ENCODE measurements at places on chromosomes 5 and 9.

DNA sequence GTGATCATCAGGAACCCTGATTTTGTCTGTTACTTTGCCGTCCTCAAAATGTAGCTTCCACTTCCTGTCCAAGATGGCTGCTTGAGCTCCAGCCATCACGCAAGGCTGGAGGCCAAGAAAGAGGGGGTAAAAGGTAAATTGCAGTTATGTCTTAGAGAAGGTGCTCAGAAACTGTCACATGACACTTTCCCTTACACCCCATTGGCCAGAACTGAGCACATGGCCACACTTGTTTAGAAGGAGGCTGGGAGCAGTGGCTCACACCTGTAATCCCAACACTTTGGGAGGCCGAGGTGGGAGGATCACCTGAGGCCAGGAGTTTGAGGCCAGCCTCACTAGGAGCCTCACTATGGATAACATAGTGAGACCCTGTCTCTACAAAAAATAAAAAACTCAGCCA lies 140.9 kb downstream of the RGS3 start:
- DNase-seq, result no peak

GRCh38 chr9:94860678-94861588 lies 134.4 kb downstream of the AOPEP start:
- peak; percentile 43 for DNase-seq

DNA sequence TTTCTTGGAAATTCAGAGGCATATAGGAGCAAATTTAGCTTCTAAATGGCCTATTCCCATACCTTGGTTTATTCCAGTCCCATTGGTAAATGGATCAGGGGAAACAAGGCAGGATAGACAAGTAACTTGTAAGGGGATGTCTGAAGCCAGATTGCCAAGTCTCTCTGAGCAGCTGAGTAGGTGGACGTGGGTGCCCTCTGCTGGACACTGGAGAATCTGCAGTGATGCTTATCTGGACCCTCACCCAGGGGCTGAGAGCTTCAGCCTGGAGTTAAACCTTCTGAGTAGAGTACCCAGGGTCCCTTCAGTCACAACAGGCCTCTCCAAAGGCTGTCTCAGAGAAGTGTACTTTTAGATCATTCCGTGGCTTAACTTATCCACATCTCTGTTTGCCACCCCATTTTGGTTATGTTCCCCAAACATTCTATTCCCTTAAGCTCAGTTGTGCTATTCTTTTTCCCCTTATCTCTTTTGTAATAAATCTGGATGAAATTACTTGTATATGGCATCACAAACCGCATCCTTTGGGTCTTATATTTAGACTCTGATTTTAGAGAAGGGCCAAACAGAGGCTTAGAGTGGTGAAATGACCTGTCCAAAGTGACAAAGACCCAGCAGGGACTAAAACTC lies 218.3 kb upstream of the GLRA1 start:
- DNase-seq, result peak; percentile 51

DNA sequence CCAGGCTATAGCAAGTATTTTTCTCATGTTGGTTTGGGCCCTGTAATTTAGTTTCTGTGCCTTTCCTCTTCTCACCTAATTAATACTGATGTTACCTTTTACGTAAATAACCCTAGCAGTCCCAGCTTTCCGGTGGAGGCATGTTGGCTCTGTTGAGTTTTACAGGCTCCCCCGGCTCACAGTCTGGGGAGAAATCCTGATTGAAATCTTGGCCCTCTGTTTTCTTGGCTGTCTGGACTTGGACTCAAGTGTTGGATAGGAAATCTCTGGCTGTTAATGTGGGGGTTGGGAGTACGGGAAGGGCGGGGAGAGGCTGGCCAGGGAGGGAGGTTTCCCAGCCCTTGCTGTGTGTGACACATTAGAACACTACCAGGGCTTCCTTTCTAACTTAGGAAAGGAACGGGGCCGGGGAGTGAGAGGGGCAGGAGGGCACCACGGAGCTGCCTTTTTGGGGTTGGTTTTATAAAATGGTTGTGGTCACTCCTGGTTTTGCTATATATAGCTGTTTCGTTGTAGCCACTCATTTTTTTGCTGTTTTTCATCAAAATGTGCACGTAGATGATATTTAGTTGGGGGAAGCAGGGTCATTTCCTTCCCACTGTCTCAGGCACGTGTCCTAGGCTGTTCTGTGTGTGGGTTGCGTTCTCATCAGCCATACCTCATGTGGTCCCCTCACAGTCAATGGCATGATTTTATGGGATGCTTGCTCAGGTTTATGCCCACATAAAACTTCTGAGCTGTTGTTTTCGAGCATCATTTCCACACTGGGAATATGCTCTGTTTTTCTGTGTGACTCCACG lies 11.0 kb downstream of the TRIO start:
- DNase-seq, result no peak

- DNase-seq, result no peak
Observed at GRCh38 chr9:78028926-78029325, 2.7 kb downstream of the GNAQ start.

DNA sequence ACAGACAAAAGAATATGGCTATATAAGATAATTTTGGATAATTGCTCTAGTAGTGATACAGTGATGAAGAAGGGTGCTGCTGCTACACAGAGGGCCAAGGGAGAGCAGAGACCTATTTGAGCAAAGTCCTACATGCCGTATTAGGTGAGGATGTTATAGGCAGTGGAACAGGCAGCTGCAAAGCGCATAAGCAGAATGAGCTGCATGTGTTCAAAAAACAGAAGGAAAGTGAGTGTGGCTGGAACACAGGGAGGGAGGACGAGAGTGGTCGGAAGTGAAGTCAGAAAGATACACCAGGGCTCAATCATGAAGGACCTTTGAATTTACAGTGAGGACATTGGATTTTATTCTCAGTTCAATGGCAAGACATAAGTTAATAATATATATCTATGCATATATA lies 35.4 kb downstream of the ITGA2 start:
- no peak for DNase-seq

- peak; percentile 8 for DNase-seq
Observed at GRCh38 chr5:40679913-40680681, at the start of gene PTGER4. Gene PTGER4 (plus strand): TSS chr5:40679915. CDS start chr5:40680994, 1,079 bp downstream.

GRCh38 chr5:125525356-125525755 lies 778.9 kb upstream of the ZNF608 start:
- no peak for DNase-seq

DNA sequence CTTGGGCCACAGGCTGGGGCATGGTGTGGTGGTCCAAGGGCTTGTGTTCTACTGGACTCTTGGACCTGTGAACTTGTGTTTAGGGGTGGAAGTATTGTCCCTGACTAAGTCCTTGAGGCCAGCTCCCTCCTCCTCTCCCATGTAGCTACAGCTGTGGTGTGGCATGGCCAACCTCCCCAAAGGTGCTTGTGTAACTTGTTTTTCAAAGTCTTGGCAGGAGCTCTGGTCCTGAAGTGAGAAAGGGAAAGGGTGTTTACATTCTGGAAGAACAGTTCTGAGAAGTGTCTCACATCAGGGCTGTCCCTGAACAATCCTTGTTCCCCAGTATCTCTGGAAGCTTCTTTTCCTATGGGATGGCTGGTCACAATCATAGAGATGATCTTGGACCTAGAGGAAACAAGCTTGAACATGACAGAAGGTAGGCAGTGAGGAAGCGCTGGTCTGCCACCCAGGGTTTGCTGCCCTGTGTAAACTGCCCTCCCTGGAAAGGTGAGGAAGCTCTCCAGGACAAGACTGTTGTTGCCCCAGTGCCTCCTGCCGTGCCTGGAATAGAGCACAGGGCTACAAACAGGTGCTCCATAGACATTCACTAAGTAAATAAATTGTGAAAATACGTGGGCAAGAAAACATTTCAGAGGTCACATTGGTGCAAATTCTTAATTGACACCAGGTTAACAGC lies 64.6 kb upstream of the KLF9 start:
- DNase-seq, result no peak

- DNase-seq, result no peak
Observed at GRCh38 chr5:157550663-157551062, 24.9 kb downstream of the ADAM19 start.

GRCh38 chr9:82458296-82458695 lies 469.7 kb downstream of the SPATA31D1 start:
- no peak for DNase-seq

DNA sequence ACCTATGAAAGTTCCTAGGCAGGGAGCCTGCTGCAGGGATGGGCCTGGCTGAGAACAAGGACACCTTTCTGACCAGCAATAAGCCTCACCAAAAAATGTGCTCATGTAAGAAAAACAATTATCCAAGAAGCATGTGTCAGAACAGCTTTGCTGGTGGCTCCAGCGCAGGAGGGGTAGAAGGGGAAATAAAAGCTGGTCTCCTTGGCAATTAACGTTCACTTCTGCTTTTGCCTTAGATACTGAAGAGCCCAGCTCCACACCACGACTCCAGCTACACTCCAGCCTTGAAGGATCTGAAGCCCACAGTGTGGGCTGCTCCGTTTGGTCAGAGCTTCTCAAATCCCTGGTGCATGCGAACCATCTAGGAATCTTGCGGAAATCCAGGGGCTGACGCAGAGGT lies 107.6 kb upstream of the PHYKPL start:
- no peak for DNase-seq

GRCh38 chr5:109837231-109837861 lies 147.6 kb downstream of the MAN2A1 start:
- no peak for DNase-seq

GRCh38 chr5:143812085-143812705 lies at the start of gene HMHB1:
Gene HMHB1 (plus strand): TSS chr5:143812161.
- no peak for DNase-seq

GRCh38 chr5:173211284-173211683 lies 23.7 kb downstream of the NKX2-5 start:
- no peak for DNase-seq

DNA sequence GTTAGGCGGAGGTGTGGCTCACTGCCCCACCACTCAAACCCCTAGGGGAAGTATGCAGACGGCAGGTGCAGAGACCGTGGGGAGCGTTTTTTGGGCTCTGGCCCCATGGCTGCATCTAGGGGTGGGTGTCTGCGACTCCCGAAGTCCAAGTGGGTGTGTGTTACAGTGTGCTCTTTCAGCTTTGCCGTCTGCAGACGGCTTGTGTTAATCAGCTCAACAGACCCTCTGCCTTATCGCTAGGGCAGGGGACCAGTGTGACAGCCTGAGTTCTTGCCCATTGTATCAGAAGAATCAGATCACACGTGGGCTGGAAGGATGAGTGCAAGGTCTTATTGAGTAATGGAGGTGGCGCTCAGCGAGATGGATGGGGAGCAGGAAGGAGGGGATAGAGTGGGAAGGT lies 162.8 kb downstream of the ENC1 start:
- no peak for DNase-seq

- DNase-seq, result no peak
Observed at GRCh38 chr5:61412361-61412760, 80.3 kb downstream of the ZSWIM6 start.

DNA sequence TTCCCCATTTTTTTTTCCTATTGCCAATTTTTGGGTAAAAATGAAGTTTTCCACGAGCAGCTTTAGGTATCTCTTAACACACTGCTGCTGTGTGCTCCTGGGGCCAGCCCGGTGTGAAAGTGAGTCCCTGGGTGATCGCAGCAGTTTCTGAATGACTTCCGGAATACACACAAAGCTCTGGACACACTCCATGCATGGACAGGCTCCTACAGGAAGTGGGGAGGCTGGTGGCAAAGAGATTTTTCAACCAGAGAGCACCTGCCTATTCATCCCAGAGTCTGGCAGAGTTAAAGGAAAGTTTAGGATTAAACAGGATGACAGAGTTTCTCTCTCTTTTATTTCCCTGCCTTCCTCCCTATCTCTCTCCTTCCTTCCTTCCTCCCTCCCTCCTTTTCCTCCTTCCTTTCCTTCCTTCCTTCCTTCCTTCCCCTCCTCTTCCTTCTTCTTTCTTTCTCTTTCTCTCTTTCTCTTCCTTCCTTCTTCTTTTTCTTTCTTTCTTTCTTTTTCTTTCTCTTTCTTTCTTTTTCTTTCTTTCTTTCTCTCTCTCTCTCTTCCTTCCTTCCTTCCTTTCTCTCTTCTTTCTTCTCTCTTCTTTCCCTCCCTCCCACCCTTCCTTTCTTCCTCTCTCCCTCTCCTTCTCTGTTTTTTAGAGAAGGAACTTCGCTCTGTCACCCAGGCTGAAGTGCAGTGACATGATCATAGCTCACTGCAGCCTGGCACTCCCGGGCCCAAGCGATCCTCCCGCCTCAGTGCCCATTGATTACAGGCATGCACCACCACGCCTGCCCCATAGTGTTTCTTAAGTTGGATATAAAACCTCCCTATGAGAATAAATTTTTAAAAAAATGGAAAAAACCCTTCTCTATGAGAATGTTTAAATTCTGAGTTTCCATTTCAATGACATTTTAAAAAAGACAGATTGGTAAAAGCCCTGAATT lies 38.7 kb upstream of the UBTD2 start:
- DNase-seq, result no peak

- no peak for DNase-seq
Observed at GRCh38 chr5:77669677-77670076, 31.2 kb upstream of the OTP start.

GRCh38 chr9:74887981-74888370 lies 255 bp upstream of the TRPM6 start:
- no peak for DNase-seq

GRCh38 chr9:38020151-38021076 lies 48.6 kb downstream of the SHB start:
- DNase-seq, result no peak

- DNase-seq, result no peak
Observed at GRCh38 chr9:72924154-72924790, 28.6 kb downstream of the ALDH1A1 start.

- DNase-seq, result no peak
Observed at GRCh38 chr5:174229068-174229467, 183.6 kb downstream of the NSG2 start.

- no peak for DNase-seq
Observed at GRCh38 chr9:133234577-133235322, 25.7 kb upstream of the OBP2B start.

DNA sequence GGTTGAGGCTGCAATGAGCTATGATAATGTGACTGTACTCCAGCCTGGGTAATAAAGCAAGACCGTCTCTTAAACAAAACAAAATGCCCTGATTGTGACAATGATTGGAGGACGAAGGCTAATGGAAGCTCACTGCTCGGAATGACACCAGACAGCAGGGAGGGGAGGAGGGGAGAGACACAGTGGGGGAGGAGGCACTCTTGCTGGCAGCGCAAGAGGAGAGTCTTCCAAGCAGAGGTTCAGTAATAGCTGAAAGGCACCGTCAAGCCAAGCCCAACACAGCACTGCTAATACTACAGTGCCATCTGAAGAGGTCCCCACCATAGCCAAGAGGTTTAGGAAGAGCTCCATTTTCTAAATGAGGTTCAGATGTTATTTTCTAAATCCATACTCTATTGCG lies 102.3 kb downstream of the GLDC start:
- DNase-seq, result no peak

DNA sequence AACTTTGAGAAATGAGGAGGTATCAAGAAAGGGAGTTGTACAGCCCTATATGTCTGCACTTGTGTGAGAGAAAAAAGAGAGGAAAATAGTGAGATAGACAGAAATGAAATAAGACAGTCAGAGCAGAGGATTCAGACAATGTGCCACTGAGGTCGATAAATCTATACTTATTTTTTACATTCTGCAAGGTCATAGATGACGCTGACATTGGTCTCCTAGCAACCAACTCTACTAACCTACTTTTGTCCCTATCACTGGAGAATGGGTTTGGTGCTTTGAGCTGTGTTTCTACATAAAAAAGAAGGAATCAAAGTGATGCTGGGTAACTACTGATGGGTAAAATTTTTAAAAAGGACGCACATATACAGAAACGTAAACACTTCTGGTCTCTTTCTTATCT lies 573.3 kb upstream of the RORB start:
- no peak for DNase-seq

- no peak for DNase-seq
Observed at GRCh38 chr5:75558981-75559632, 47.4 kb downstream of the POLK start.

- no peak for DNase-seq
Observed at GRCh38 chr9:103649086-103649485, 445.0 kb upstream of the SMC2 start.

GRCh38 chr5:66232275-66232674 lies 88.2 kb downstream of the SREK1 start:
- DNase-seq, result no peak

GRCh38 chr9:109181284-109181683 lies 14.2 kb upstream of the FRRS1L start:
- DNase-seq, result no peak

Measured in activated CD4-positive, alpha-beta T cell treated with anti-CD3 and anti-CD28 coated beads, Interleukin-2, amount 50 U/mL, for 4 hours (primary cell).